ENCODE measurements at places on chromosomes 3 and 15.

DNA sequence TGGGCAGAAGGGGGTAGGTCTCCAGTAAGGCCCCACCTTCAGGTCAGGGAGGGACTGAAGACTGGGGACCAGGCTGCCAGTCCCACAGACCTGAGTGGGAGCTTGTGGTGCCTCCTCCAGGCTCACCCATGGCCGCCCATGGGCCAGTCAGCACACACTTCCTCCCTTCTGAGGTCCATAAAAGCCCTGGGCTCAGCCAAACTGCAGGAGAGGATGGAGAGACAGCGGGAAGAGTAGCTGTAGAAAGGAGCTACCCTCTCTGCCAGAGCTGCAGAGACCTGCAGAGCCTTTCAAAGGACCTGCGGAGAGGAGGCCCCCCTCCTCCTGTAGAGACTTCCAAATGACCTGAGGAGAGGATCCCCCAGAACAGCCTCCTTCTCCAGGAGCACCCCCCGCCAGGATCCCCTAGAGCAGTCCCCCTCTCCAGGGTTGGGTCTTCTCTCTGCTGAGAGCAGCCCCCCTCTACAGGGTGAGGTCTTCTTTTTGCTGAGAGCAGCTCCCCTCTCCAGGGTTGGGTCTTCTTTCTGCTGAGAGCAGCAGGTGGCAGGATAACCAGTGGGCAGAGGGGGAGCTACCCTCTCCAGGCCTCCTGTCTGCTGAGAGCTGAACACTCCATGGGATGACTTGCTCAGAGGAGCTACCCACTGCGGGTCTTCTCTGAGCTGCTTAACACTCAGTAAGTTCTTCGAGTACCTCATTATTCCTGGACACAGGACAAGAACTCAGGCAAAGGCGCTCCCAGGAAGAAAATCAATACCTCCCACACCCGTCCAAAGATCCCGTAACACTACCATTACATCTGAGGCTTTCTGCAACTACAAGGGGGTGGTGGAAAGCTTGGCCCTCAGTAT, 5.0 kb upstream of the SKIC8 start:
- no peak for DNase-seq

DNA sequence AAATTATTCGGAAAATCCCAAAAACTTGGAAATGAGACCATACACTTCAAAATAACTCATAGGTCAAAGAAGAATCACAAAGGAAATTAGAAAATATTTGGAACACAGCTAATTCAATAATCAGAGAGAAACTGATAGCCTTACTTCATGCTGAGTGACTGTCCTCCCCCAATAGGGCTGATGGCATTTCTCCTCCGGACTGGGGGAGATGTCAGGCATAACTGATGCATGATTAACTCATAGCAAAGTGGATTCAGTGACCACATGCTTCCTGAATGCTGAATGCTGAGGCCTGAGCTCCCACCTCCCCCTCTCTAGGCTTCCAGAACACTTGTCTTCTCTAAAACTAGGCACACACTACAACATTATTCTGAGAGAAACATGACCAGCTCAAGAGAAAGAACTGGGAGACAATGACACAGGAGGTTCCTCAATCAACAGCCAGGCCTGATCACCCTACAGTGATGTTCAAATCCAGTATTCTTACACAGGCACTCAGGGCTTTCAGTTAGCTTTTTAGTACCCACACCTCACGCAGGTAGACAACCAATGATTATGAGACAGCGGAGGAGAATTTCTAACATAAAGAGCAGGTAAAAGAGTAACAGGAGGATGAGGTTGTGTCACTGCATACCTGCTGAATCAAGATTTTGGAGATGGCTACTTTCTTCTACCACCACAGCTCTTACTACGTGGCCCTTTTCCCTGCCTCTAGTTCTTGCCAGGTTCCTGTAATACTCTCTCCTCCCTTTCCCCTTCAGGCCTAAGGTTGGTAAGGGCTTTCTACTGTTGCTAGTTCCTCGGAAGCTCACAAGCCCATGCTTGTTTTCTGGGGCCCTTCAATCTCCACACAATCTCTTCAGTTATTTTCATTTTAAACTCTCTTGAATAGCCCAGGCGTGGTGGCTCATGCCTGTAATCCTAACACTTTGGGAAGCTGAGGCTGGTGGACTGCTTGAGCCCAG, 96.1 kb downstream of the FMN1 start:
- no peak for DNase-seq

GRCh38 chr3:13163848-13164382, 90.7 kb upstream of the IQSEC1 start:
- no peak for DNase-seq

DNA sequence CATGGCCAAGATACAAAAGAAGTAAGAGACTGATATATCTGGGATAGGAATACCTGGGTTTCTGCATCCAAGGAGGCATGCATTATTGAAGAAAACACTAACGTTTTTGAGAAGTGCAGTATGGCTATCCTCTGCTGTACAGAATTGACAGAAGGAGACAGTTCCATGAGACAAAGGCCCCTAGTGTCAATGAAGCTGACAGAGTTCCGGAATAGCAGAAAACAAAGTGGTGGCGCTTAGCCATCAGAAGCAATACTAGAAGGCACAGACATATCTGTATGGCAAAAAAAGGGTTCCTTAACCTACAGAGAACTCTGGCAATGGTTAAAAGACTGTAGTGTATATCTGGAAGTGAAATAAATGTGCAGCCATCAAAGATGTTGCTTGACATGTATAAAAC, 77.8 kb downstream of the VGLL3 start:
- no peak for DNase-seq

GRCh38 chr15:28103831-28104230, 4.7 kb upstream of the OCA2 start:
- no peak for DNase-seq

DNA sequence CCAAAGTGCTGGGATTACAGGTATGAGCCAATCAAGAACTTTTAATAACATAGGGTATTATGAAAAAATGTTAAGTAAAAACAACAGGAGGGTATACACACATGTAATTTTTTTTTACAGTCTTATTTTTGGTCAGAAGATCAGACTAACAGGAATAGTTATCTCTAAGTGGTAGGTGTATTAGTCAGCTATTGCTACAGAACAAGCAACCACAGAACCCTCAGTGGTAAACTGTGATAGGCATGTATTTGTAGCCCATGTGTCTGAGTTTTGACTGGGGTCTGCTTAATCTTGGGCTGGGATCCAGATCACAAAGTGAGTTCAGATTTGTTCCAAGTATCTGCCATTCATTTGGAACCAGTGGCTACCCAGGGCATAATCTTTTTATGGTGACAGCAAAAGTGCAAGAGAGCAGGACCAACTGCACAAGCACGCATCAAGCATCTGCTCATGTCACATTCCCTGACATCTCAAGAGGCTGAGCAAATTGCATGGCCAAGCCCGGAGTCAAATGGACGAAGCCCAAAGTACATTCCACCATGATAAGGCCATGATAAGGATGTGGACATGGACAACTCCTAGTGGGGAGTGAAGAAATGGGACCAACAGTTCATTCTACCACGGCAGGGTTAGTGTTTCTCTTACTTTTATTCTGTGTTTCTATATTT, 3.0 kb upstream of the IL5RA start:
- DNase-seq: no peak

DNA sequence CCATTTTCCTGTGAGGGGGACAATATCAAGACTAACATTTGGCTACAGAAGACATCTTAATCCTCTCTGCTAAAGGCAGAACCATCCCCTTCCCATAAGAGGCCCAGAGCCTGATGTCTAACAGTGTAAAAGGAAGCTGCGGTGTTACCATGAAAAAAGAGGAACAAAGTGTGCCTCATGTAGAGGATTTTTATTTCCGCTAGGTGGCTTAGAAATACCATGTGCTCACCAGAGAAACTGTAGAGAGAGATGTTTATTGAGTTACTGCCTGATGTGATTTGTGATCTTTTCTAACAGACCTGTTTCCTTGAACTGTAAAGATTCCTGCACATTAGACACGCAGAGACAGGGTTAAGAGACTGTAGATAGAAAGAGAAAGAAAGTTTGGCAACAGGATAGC, 22.0 kb downstream of the OR5H15 start:
- DNase-seq: no peak

DNA sequence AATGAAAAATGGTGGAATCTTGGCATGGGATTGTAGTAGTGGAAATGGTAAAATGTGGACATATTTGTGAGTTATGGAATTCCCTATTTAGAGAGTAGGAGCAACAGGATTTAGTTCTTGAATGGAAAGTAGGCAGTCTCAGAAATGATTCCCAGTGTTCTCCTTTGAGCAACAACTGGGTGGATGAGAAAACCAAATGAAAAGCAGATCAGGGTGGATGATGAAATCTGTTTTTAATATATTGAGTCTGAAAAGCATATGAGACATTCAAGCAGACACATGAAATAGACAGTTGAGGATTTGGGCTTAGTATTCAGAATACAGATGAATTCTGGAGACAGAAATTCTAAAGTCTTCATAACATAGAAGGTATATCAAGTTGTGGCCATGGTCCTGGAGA, 451.3 kb downstream of the LPP start:
- no peak for DNase-seq

- DNase-seq: no peak
Measured at GRCh38 chr3:60948488-60948887, 302.8 kb downstream of the FHIT start.

GRCh38 chr3:133038731-133039375, 662 bp downstream of the TMEM108 start:
- no peak for DNase-seq

GRCh38 chr15:42604894-42605744, 29.7 kb downstream of the STARD9 start:
- DNase-seq: no peak

- no peak for DNase-seq
Measured at GRCh38 chr3:8464668-8465067, 37.0 kb upstream of the LMCD1 start.

DNA sequence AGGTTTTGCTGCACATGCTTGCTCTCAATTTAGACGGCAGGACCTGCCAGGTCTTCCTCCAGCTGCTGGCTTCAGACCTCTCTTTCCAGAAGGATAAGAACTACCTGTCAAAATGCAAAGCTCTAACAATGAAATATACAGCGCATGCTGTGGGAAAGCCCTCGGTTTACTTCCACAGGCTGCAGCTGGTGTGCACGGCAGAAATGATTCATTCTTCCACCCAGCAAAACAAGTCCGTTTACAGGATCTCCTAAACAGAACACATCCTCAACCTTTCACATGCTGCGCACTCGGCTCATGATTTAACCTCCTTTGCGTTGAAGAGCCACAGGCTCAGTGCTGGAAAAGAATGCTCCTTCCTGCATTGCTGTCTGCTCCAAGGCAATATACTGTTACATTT, 92.4 kb upstream of the WNT5A start:
- DNase-seq: no peak

- no peak for DNase-seq
Measured at GRCh38 chr15:90190606-90191343, 10.4 kb upstream of the SEMA4B start.

- DNase-seq: no peak
Measured at GRCh38 chr3:50171540-50172301, 16.6 kb downstream of the SEMA3F start.

DNA sequence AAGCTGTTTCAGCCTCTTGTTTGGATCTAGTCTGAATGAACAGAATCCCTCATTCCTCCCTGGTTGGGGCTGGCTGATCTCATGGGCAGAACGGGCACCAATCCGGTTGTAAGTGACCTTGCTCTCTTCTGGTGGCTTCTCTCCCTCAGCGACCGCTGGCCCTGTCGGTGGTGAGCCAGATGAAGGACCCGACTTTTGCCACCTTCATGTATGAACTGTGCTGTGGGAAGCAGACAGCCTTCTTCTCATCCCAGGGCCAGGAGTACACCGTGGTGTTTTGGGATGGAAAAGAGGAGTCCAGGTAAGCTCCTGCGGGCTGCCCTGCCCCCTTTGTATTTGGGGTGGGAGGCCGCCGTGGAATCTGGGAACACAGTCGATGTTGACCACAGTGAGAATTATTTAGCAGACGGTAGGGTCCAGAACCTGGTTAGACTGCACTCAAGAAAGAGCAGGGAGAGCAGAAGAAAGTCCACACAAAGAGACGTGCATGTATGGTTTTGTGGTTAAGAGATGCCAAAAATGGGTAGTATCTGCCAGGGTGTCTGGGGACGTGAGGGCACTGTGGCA, 138.8 kb downstream of the LRRK1 start:
- DNase-seq: no peak

GRCh38 chr3:171480526-171480925, 20.3 kb upstream of the TNIK start:
- no peak for DNase-seq

GRCh38 chr15:89408372-89409183, 74.0 kb upstream of the POLG start:
- no peak for DNase-seq

DNA sequence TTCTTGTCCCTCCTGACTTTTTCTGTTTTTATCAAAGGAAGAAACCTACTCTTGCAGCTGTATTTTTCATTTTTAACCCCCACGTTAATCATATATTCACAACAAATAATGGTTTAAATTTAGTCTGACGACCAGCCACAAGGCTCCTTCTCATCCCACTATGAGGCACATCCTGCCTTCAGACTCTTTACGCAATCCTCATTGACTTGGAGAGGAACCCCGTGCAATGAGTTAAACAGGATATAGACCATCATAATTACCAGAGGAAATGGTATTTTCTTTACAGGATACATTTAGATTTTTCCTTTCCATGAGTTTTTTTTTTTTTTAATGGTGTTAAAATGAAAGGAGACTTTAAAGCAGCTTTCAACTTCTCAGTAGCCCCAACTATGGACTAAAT, 68.5 kb downstream of the WWTR1 start:
- no peak for DNase-seq

DNA sequence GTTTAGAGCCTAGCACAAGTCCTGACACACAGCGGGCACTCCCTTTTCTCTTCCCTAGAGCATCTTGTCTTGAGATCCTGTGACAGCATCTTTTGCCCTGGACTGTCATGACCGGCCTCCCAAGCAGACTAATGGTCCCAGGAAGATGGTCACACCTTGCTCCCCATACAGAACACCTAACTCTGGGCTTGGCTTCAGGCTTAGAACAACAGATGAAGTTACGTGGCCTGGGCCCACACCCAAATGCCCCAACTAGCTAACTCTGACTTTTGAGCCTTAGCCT, 781 bp upstream of the IP6K1 start:
- no peak for DNase-seq

GRCh38 chr3:23909341-23909740, 7.4 kb downstream of the NKIRAS1 start:
- no peak for DNase-seq

DNA sequence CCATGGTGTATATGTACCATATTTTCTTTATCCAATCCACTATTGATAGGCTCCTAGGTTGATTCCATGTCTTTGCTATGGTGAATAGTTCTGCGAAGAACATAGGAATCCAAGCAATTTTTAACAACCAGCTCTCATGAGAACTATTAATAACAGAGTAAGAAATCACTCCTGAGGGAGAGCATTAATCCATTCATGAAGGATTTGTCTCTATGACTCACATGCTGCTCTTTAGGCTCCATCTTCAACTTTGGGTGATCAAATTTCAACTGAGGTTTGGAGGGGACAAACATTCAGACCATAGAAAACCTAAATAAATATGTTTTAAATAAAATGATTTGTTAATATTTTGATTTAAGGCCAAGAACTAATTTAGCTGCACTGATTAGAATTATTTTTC, 147.4 kb downstream of the NSUN3 start:
- DNase-seq: no peak

Data from forelimb muscle (tissue), 1 donor.